ENCODE measurements at places on chromosomes 1 and 21. TPM values are rescaled to one million over a fixed set of nuclear protein-coding genes. Genes with fewer than 3 reads are reported as not detected.
A peak's percentile ranks its signal among the peaks of the same experiment; 100 is the strongest.

DNA sequence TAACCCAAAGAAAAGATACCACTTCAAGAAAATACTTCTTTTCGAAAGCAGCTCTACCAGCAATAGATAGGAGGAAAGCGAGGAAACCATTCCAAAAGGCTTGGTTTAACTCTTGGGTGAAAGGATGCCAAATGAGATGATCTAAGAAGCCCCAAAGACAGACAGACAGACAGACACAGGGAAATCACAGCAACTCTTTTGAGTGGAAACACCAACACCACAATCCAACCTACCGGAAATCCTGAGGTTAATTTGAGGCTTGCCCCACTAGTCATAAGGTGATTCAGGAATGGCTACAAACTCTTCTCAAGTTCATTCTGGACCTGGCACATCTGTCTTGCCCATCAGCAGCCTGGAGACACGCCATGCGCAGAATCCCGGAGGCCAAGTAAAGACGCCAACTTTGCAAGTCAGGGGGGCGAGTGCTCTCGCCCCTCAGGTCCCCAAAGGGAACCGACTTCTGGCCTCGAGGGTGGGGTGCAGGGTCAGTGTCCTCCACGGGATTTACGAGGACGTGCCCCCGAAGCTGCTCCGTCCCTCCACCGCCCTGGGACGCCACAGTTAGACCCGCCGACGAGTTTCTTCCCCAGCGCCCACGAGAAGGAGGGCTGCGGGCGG is 778 bp downstream of the EVI5 start:
- peak; percentile 71 for DNase-seq

Gene FAM72D
- 1.00 TPM for total RNA-seq

DNA sequence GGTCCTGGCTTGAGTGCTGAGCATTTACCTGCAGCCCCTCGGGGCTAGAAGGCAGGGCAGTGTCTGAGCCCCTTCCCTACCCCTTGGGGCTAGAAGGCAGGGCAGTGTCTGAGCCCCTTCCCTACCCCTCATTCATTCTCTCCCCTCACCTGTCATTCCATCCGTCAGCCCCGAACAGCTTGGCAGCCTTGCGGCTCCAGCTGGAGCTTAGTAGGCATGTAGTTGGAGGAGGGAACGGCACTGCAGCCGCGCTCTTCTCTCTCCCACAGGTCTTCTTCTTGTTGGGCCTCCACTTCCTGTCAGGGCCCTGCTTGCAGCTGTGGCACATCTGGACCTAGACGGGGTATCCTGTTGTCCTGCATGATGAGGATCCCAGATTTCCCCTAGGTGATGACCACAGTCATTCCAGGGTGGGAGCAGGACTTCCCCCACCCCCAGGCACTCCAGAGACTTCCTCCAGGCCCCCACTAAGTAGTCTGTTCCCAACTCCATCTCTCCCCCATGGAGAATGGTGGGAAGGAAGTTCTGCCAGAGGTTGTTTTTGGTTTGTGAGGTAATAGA is 22.2 kb downstream of the MAPKAPK2 start:
- DNase-seq, result no peak

Gene IKBKE
- 17.0 TPM for total RNA-seq

DNA sequence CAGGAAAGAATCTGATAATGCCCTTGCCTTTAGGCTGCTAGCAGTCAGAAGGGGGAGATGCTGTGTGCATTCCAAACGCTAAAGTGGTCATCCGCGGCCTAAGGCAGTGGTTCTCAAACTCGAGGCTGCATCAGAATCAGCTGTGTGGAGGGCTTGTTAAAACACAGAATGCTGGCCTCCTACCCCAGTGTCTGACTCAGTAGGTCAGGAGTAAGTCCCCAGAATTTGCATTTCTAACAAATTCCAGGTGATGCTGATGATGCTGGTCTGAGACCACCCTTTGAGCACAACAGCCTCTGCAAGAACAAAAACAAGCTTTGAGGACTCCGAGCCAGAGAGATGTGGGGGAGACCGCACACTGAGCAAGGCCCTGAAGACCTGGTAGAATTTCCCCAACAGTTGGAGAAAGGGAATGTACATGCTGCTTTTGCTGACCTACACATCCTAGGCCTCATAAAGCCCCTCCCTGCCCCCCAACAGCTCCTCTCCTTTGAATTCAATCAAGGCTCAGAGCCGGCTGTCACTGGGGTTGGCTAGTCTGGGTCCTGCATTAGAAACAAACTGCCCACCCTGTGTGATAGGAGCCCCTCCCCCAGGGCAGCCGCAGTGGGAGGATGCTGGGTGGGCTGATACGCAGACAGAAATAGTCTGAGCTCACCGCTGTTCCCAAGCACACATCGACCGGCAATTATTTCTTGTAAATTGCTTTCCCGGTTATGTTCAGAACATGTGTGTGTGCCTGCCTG is 27.1 kb downstream of the SHISAL2A start:
- no peak for DNase-seq

Gene PLEKHN1
- 2.4 TPM for total RNA-seq

GRCh38 chr1:63868268-63868781 is 94.5 kb downstream of the ROR1 start:
- peak; percentile 23 for DNase-seq

Gene NECTIN4
- 1.6 TPM for total RNA-seq
